ENCODE measurements at places on chromosomes 4 and X.

- ATAC-seq, result no peak
Observed at GRCh38 chrX:39757971-39758370, 339.8 kb downstream of the BCOR start.

GRCh38 chr4:178387756-178388155 is 945.5 kb upstream of the AGA start:
- ATAC-seq, result no peak

DNA sequence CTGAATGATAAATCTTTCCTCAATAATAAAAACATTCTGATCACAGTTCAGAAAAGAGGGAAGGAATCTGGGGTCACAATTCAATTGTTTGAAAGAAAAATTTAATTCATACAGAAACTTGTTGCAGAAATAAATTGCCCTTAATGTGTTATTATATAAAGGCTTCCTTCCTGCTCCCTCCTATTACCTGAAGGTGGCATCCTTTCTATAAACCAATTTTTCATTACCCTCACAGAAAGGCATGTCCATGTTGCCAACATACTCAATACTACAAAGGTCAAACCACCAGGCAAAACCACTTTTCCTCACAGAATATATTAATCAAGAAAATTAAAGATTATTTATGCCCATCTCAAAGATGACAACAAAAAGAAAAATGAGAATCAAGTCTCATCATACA is 194.3 kb upstream of the CT83 start:
- ATAC-seq, result no peak

- no peak for ATAC-seq
Observed at GRCh38 chr4:107850438-107850837, 25.7 kb downstream of the SGMS2 start.

DNA sequence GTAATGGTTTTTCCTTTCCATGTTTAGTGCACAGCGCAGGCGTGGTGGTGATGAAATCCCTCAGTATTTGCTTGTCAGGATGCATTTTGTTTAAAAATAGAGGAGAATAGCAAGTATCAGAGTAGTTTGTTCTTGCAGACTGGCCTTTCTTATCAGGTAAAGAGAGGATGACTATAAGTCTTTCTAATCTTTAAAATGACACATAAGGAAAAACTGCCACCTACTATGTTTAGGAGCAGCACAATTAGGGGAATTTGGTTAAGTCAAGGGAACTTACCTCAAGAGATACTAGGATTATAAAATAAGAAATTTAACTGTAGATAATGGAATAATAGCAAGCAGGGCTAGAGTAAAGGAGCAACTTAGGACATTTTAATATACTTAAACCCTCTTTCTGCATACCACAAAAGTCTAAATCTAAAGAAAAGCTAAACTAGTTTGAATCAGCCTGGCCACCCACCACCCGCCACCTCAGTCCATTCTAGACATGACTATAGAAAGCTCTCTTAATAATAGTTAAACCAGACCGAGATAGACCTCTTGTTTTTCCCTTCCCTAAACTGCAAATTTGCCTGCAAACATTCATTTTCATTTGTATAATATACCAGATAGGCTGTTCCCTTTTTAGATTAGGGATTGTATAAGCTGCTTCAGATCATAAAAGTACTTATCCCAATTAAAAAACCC is 62.0 kb downstream of the APOOL start:
- no peak for ATAC-seq

GRCh38 chr4:103012060-103012459 is 7.4 kb downstream of the SLC9B1 start:
- no peak for ATAC-seq

DNA sequence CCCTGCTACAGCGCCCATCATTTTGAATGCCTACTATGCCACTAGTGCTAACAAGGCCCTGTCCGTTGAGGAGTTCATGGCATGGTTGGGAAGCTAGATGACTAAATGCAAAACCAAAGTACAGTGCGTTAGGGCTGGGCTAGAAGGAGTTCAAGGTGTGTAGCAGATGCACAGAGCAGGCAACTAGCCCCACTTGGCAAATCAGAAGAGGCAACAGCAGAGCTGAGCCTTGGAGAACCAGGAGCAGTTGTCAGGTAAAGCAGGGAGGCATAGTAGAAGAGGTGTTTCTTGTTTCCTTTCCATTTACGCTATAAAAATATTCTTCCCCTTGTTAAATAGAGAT is 146.6 kb upstream of the CPEB2 start:
- no peak for ATAC-seq

DNA sequence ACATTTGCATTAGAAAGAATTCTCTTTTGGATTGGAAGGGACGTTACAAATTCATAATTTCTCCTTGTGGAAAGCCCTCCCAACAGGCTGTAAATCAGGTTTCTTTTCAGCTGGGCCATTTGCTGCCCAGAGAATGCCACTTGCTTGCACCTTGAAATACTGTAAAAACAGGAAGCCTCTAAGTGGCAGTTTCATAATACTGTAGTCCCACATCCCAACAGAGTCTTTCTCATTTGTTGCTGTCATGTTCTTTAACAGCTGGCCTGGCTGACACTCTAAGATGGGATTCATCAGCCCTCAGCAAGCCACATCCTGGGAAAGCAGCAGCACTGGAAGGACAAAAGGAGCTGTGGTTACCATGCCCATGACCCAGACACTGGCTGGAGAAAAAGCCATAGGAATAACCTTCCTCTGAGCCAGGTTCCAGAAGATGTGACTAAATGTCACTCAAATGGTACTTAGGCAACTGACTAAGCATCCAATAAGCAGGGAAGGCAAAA is 221.9 kb upstream of the MBNL3 start:
- ATAC-seq, result no peak

DNA sequence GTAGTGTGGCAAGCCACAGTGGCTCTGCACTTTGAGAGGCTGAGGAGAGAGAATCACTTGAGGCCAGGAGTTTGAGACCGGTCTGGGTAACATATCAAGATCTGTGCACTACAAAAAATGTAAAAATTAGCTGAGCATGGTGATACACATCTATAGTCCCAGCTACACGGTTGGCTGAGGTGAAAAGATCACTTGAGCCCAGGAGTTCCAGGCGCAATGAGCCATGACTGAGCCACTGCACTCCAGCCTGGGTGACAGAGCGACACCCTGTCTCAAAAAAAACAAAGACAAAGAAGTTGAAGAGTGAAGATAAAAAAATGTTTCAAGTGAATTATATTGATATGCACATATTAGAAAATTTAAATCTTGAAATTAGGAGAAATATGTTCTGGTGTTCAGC is 46.3 kb downstream of the SULT1B1 start:
- ATAC-seq, result no peak

- ATAC-seq, result no peak
Observed at GRCh38 chr4:87875191-87875590, 42.4 kb downstream of the MEPE start.

DNA sequence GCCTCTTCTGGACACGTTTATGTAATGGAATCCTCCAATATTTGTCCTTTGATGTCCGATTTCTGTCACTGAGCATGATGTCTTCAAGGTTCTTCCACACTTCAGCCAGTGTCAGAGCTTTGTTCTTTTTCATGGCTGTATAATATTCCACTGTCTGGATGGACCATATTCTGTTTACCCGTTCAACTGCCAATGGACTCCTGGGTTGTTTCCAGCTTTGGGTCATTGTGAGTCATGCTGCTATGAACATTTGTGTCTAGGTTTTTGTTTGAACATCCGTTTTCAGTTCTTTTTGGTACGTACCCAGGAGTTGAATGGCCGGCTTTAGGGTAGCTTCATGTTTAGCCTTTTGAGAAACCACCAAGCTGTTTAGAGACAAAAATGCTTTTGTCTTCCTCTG is 93.2 kb downstream of the SHOX start:
- ATAC-seq, result no peak

GRCh38 chrX:119481323-119481801 is 13.1 kb downstream of the SLC25A5 start:
- no peak for ATAC-seq

DNA sequence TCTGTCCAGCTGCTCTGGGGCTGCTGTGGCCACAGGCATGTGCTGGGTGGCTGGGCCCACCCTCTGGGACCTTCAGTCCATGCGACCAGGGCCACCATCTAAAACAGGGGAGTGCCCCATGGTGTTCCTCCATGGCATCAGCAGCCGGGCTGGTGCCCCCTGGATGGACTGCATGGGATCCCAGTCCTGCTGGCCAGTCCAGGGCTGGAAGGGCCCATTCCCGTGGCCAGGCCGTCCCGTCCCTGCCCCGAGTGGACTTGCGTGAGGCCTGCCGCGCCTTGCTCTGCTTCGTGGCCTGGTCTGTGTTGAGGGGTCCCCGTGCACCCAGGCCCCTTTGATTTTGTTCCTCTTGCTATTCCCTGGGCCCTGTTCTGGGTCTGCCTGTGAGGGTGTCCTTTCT is 36.4 kb downstream of the SORCS2 start:
- ATAC-seq, result no peak

- no peak for ATAC-seq
Observed at GRCh38 chr4:188811121-188811520, 671.9 kb downstream of the TRIML1 start.

GRCh38 chrX:27446423-27446822 is 16.7 kb downstream of the PPP4R3C start:
- ATAC-seq, result no peak

DNA sequence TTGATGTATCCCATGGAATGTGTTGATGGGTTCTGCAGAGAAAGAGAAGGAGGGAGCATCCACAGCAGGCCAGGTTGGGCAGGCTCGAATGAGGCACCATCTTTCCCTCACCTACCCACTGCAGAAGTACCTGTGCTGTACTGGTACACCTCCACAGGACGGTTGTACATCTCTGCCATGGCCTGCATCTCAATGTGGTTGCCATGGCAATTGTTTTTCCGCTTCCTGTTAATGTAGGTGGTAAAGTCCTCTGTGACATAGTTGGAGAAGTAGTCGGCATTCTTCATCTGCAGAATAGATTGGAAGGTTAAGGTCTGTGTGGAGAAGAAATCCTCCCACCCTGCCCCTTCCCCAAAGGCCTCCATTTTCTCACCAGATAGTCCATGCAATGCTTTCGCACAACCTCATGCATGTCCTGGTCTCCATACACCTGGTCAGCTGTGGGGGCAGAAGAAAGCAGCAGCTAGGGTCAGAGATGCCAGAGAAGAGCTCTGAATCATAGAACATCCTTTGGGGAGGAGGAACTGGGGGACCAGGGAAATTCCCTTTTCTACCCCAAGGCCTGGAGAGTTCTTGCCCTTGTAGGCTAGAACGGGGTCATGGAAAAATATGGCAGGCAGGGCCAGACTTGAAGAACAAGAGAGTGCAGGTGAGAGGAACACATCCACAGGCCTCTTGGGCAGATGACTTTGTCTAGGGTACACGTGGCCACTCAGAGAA is 15.9 kb upstream of the PIM2 start:
- no peak for ATAC-seq

GRCh38 chrX:154695911-154696675 is 42.7 kb upstream of the CTAG2 start:
- no peak for ATAC-seq

- ATAC-seq, result no peak
Observed at GRCh38 chrX:150841456-150842197, 56.8 kb downstream of the CD99L2 start.

DNA sequence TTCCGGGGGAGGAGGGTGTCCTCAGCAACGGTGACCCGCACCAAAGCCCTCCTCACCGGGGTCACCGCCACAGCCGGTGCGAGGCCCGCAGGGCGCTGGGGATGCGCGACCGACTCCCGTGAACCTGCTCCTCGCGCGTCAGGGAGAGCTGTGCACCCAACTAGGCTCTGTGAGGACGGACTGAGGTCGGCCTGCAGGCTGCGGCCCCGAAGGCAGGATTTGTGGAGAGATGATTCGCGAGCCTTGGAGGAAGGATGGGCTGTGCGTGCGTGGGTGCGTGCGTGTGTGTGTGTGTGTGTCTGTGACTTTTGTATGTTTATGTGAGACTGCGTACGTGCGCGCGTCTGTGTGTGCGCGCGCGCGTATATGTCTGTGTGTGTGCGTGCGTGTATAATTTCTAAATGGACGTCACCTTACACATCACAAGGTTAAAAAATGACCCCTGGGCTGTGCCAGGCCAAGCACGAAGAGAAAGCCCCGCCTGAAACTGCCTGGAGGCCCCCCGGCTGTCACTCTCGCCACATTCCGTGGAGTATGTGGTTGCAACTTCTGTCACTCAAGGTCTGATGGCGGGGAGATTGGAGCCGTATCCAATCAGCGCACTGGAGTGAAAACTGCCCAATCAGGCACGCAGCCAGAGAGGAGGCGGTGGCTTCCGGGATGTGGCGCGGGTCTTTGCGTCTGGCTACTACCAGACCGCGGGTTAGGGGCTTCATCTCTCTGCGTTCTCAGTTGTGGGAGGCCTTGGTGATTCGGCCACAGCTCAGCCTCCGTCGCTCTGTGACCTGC is at the start of gene ZNF141:
Gene ZNF141, plus strand, starts transcription at position 672 of the 789 bp plus-strand sequence. CDS start 170 bp downstream, outside the sequence.
- ATAC-seq, result peak; percentile 98

GRCh38 chr4:112001041-112001440 is 144.2 kb upstream of the FAM241A start:
- ATAC-seq, result no peak

- ATAC-seq, result no peak
Observed at GRCh38 chr4:155811083-155811482, 52.3 kb downstream of the GUCY1B1 start.

DNA sequence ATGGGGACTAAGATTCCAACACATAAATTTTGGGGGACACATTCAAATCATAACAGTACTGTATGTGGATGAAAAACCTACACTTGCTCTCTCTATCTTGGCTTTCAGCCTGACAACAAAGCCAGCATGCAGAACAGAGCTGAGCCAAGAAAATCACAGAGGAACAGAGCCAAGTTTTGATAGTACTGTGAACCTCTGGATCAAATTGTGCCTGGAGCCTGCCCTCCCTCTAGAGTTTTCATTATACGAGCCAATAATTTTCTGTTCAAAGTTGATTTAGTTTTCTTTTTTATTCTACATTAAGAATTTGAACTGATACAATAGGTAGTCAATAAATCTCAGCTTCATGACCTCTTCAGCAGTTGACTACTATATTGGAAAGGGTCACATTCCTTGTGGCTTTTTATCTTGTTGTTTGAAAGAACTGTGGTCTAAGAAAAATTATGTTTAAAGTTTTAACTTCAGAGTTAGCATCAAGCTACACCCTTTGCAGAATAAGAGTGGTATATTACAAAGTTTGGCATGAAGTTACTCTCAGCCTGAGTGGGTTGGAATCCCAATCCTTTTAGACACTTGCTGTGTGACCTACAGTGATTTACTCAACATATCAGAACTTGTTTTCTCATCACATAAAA is 31.1 kb downstream of the GRID2 start:
- no peak for ATAC-seq

GRCh38 chr4:68359508-68359907 is 9.6 kb upstream of the YTHDC1 start:
- ATAC-seq, result no peak

Measured in stimulated activated memory B cell treated with anti-CD40 and anti-IgM and Interleukin-4, amounts not matched to agents 10 μg/mL and 1 μg/mL and 100 μg/mL, for 72 hours (primary cell).